ENCODE measurements at places on chromosomes 2 and 18. TPM values are rescaled to one million over a fixed set of nuclear protein-coding genes. Genes with fewer than 3 reads are reported as not detected.

DNA sequence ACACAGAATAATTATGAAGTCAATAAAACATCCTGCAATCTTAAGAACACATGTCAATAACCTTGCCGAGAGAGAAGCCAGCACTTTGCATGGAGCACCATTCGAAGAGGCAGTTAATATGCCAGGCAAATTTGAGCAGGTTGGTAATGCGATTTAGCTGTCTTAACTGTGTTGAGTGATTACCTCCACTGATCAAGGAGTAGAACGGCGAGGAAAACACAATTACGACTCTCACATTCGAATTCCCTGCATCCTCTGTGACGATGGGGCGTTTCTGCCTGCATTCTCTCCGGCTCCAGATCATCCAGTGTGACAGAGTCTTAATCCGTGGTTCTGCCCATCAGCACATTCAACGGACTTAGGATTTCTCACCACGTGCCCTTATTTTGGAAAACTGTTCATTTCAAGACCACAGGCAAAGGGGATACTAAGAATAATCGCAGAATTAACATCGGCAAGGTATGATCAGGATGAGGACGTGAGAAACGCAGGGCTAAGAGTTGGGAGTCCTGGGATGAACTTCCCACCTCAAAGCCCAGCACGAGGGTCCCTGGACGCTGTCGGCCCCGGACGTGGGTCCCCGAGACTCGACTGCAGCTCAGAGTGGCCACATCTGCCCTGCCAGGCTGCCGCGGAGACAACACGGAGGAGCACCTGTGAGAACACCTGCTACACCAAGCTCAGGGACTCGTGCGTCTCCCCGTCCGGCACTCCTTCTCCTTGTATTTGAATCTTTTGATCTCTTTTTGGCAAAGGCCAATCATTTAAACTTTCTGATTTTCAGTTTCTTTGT lies 499.2 kb upstream of the SALL3 start:
- DNase-seq, result no peak

DNA sequence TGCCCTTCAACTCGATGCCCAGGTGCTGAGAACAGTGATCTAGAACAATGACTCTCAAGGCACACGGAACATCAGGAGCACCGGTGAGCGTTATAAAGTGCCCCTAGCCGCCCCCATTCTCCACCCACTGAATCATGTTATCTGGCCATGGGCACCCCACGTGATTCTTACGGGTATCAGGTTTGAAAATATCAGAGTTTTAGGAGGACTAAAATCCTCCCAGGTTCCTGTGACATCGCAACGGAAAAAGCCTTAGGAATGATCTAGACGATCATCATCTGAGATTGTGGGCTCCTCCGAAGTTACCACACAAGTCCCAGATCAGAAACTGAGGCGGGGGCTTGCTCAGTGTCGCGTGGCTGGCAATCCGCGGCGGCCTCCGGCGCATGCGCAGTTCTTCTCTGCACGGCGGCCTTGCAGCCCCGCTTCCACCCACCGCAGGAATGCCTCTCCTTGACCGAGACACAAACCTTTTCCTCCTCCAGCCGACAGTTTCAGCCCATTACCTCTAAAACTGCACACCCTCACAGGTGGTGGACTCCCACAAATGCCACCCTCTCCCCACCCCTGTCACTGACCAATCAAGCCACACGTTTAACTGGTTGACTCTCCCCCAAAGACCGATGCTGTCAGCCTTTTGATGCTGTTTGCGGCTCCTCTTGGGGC lies 5.8 kb upstream of the MRPL33 start:
- no peak for DNase-seq

Gene TUBA4B
- total RNA-seq, result not detected

- no peak for DNase-seq
These were observed 382.3 kb upstream of the CHST9 start for GRCh38 chr18:27567434-27567833.

DNA sequence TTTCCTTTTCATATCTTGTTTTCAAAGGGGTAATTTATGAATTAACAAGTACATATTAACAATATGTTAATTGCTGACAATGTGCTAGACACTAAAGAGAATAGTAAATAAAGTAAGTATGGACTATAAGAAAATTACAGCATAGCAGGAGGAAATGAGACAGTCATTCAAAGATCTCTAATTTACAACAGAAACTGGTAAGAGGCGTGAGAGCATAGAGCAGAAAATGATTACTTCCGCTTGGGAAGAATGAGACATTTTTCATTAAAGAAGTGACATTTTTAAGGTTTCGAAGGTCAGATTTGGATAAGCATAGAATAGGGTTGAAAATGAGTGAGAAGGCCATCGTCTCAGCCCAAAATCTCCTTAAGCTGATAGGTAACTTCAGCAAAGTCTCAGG lies 184.4 kb upstream of the SESTD1 start:
- no peak for DNase-seq

GRCh38 chr2:173740639-173741038 lies 224.5 kb downstream of the SP3 start:
- DNase-seq, result no peak

GRCh38 chr2:239257511-239257937 lies 143.3 kb downstream of the HDAC4 start:
- no peak for DNase-seq

DNA sequence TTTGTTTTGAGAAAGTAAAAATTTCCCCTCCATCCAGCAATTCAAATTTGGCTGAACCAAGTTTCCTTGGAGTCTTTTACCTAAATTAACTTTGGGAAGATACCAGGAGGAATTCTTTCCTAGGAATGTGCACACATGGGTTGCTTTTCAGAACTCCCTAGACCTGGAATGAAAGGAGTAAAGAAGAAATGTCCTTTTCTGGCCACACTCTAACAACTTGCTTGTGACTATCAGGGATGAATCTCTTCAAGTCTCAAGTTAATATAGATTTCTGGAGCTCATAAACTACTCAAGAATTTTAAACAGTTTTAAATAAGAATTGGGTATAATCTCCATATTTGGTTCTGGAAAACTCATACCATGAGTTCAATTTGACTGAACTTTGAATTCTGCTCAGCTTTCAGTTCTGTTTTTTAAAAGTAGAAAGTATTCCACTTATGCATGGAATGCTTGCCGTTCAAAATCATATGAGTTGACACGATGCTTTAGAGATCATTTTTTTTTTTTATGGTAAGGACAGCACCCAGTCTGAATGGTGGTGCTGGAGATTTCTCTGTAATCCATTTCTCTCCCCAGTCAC lies 7.7 kb downstream of the RASGRP3 start:
- no peak for DNase-seq

DNA sequence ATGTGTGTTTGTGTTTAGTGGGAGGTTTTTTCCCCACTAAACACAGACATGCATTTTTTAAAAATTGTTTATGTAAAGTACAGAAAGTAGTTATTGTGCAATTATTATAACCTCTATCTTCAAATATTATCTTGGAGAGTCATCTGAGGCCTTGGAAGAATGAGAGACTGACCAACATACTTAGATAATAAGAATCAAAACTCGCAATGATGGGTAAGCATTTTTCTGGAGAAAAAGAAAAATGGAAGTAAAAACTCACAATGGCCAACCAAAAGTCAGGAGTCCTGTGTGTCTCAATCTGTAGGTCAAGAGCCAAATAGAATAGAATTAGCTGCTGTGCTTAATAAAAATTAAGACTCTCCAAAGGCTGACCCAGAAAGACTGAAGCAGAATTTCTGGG lies 43.0 kb downstream of the MEMO1 start:
- no peak for DNase-seq

GRCh38 chr18:48027401-48027963 lies 97.0 kb upstream of the SMAD2 start:
- DNase-seq, result no peak

Gene GAREM1
- 11.0 TPM for total RNA-seq

- DNase-seq, result peak; percentile 45
These were observed 14.5 kb downstream of the IL1R2 start for GRCh38 chr2:102005989-102006885.

GRCh38 chr2:45171136-45171501 lies 161.9 kb upstream of the SIX2 start:
- no peak for DNase-seq

Gene CRYBA2
- total RNA-seq, result not detected

Gene PXDN
- total RNA-seq, result 218 TPM

GRCh38 chr2:156947261-156947660 lies 310.2 kb upstream of the GALNT5 start:
- no peak for DNase-seq

- DNase-seq, result no peak
These were observed 26.3 kb downstream of the KIF3C start for GRCh38 chr2:25955869-25956535.

GRCh38 chr2:127700527-127701192 lies 637 bp upstream of the SFT2D3 start:
- no peak for DNase-seq

- no peak for DNase-seq
These were observed 58.5 kb upstream of the RAB27B start for GRCh38 chr18:54769526-54770464.

DNA sequence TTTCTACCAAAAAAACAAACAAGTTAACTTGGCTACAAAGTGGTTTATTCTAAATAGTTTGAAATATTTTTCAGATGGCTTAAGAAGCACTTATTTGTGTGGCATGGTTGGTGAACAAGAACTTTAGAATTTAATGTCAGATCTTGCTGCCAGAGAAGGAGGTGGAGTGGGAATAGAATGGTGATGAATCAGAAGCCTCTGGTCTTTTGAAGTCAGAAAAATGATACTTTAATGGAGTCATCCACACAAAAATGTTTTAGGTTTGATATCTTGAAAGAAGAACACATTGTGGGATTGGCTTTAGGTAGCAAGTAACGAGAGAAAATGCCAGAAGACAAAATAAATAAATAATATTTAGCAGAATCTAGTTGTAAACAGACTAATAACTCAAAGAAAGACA lies 243.1 kb upstream of the FANCL start:
- no peak for DNase-seq

- DNase-seq, result no peak
These were observed 10.8 kb downstream of the ASXL2 start for GRCh38 chr2:25867396-25868003.

- DNase-seq, result no peak
These were observed 11.4 kb downstream of the RAB31 start for GRCh38 chr18:9719421-9719981.

Gene DOCK10
- 29.7 TPM for total RNA-seq

Gene ACVR1C
- 0.09 TPM for total RNA-seq

DNA sequence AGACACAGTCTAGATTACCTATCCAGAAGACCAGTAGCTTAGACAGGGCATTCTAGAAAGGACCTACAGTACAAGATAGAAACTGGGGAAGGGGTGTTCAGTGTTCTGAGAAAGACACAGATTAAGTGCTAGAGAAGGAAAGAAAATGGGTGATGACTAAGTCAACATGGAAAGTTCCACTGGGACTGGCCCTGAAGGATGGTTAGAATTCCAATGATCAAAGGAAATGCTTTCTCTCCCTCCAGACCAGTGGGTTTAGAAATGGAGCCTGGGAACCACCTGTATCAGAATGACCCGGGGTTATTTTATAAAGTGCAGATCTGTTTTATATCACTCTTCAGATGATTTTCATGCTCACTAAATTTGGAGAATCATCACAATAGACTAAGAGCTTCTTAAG lies 5.8 kb upstream of the COLEC12 start:
- DNase-seq, result no peak

Gene LGALSL
- total RNA-seq, result 29.1 TPM

GRCh38 chr18:61991201-61991600 lies 98.4 kb upstream of the RNF152 start:
- no peak for DNase-seq

DNA sequence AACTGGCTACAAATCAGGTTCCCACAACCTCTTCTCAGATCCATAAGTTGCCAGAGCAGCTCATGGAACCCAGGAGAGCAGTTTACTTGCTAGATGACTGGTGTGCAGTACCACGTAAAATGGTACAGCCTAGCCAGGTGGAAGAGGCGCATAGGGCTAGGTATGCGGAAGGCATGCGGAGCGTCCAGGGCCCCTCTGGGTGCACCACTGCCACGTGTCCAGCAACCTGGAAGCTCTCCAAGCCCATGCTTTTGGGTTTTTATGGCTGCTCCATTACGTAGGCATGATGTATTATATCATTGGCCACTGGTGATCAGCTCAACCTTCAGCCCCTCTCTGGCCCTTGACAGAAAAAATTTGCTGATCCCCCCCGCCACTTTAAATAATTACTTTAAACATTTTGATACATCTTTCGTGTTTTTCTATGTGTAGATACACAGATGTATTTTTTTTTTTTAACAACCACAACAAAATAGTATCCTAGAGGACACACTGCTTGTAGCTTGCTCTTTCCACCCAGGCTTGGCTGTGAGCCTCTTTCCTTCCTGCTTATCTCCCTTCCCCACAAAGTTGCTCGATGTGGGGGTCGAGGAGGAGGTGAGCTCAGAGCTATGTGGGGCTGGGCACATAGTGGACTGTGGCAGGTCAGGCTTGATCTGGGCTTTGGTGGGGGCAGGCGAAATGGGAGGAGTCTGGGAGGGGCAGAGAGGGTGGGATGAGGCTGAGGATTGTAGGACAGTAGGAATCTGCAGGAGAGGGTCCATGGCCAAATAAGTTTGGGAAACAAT lies 65.4 kb upstream of the MCFD2 start:
- DNase-seq, result no peak

- peak; percentile 47 for DNase-seq
These were observed 58.0 kb upstream of the EML6 start for GRCh38 chr2:54665436-54665856.

DNA sequence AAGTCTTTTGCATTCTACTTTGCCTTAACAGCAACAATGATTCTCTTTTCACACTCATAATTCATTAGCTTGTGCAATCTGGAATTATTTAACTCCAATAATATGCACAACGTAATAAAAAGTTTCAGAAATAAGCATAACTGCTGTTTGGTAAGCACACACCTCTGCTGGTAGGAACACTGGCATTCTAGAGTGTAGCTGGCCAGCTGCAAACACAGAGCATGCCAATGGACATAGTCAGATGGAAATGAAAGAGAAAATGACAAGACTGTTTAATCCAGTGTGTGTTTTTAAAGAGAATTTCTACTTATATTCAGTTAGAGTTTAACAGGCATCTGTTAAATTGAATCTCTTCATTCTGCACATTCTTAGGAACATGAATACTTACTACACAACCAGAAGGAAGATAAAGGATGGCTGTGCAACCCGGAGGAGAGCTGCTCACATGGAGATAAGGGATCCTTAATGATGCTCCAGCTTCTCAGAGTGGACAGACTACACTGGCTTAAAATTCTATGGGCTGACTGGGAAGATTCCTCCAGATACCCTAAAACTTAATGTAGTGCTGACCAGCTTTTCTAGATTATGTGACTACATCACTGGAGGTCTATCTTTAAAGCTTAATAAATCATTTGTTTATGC lies 94.6 kb upstream of the CHAC2 start:
- no peak for DNase-seq

DNA sequence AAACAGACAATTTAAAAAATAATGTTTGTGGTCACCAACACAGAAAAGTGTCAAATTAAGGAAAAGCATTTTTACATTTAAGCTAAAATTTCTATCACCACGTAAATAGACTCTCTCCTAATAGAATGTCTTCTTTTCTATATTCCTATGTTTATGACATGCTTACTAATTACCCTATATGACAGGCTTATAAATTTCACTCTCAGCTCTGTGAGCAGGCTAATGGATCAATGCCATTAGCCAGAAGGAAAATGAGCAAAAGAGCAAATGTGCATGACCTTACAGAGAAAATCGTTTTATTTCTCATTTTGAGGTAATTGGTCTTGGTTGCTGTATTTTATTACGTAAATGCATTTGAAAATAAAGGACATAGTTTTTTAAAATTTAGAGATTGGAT lies 209.7 kb downstream of the TMX3 start:
- DNase-seq, result no peak

GRCh38 chr2:15383695-15384350 lies 177.3 kb downstream of the NBAS start:
- no peak for DNase-seq

Gene VIT
- not detected for total RNA-seq

Data from neural crest cell (in vitro differentiated cells).